ENCODE measurements at places on chromosomes 1 and 21.

DNA sequence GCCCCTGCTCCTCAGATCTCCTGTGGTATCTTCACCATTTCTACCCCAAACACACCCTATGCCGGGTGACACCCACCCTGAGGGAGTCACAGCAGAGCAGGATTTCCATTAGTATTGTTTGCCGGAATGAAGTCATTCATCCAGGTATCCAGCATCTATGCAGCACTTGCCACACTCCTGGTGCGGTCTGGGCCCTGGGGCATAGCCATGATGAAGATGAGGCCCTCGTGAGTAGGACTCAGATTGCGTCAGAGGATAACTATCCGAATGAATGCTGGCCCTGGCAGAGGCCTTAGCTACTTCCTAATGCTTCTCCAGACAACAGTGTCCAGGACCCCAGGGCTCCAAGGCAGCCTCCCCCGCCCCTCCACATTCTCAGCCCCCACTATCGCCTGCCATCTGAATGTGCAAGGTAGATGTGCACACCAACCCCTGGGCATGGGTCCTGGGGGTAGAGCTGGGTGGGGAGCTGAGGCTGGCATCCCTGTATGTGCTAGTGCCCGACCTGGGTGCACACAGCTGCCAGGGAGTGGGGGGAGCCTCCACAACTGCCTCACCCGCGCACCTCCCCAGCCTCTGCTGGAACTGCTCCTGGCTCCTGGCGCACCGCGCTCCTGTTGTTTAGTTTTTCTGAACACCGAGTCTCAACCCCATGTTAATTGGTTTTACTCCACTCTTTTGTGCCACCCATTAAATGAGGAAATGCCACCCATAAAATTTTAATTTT, 25.5 kb upstream of the ZC3H12A start:
- DNase-seq, result no peak

DNA sequence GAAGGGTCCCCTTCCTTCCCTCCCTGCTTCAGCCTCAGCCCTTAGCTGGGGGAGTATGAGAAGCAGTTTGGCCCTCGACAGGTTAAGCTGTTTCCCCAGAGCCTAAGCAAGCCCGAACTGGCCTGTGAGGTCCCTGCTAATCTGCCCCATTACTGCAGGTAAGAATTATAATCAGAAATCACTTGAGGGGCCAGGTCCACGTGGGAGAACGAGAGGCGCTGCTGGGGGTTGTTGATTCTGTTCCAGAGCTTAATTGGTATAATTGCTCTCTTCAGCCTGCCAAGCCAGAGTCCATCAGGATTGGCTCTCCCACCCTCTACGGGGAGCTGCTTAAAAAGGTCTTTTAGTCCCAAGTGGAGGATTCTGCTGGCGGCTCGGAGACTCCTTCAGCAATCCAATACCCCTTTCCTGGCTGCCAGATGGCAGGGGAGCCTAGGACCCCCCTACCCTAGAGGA, 70.8 kb downstream of the UBE2T start:
- no peak for DNase-seq

- no peak for DNase-seq
Observed at GRCh38 chr1:98538106-98538505, 123.4 kb upstream of the SNX7 start.

DNA sequence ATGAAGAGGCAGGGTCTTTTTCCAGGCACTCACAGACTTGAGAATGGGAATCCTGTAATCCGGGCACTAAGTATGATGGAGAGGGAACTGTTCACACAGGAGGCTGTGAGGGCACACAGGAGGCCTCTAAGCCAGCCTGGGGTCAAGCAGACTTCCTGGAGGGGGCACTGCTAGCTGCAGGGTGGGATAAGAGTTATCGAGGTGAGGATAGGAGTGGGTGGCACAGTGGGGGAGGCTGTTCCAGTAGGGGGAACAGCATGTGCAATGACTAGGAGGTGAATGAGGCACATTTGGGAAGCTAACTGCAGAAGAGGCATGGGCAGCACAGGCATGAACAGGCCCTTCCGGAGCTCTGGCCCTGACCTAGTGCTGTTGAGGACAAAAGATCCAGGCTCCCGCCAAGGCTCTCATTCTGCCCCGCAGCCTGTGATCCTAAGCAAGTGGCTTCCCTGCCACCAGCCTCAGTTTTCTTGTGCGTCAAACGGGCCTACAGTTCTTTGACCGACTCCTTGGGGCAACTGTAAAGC, 216.7 kb downstream of the TRABD2B start:
- DNase-seq, result no peak

- no peak for DNase-seq
Observed at GRCh38 chr1:87766737-87767136, 438.1 kb downstream of the LMO4 start.

GRCh38 chr21:38290809-38291208, 34.0 kb downstream of the KCNJ15 start:
- DNase-seq, result no peak

DNA sequence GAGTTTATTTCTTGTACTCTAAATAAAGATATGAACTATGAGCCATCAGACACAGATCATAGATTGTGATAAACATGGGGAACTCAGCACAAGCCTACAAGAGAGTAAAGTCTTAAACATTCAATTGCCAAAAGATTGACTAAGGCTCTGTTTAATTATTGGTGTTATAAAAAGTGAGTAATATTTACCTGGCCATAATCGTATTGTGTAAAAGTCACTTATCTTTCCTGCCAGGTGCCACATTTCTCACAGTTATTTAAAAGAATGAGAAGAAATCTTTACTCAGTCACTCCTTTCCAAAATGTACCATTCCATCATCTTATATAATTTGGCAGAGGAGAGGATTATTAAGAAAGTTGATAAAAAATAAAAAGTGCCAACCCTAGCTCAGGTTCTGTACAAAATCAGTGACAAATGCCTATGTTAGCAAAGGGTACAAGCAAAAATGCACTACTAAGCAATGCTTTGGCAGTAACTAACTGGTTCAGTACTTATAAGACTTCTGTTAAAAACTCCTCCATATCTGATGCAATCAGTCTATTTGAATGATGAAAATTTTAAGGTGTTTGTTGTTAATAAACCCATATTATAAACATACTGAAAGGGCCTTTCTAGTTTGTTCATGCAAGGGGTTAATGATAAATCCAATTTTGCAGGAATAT, 5.8 kb upstream of the NR5A2 start:
- DNase-seq, result no peak

DNA sequence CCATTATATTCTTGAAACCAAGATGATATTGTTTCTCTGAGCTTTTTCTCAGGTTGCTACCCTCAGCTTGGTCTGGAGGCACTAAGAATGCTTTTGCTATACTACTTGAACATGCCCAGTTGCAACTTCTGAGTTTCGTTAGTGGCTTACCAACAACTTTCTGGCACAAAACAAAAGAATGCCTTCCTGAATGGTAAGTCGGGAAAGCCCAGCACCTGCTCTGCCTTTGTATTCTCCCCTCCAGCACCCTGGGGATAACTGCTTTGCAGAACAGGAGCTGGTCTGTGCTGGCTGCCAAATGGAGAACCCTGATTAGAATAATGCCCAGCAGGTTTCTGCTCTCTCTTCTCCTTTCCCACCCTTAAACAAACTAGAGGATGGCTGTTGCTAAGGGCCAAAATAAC, 149.3 kb downstream of the TGFB2 start:
- DNase-seq, result no peak

DNA sequence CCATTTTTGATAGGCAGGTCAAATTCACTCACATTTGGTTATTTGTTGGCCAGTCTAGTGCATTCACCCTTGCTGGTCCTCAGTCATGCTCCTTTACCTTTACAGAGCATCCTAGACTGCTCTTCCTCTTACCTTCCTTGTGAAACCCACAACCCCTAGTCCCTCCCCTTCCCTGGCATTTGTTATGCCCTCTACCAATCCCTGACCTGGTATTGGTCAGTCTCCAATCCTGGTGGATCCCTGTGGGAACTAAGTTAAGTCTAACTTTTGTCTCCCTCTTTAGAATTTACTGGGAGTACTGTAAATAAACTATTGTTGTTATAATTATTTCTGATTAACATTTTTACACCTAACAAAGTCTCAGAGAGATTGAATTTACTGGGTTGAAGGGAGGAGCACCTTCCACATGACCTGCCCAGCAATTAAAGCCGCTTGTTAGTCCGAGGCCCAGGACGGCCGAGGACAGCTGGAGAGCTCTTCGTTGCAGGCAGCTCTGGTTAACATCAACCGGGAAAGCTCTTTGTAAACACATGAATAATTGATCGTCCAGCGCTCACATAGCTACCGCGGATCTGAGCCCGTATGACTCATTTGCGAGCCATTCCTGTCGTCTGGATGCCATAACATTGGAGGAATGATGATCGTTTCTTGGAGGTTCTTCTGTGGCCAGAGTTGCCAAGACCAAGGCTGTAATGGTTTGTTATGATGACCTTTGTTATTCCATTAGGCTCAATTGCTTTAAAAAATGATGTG, 31.9 kb downstream of the MTARC1 start:
- no peak for DNase-seq

DNA sequence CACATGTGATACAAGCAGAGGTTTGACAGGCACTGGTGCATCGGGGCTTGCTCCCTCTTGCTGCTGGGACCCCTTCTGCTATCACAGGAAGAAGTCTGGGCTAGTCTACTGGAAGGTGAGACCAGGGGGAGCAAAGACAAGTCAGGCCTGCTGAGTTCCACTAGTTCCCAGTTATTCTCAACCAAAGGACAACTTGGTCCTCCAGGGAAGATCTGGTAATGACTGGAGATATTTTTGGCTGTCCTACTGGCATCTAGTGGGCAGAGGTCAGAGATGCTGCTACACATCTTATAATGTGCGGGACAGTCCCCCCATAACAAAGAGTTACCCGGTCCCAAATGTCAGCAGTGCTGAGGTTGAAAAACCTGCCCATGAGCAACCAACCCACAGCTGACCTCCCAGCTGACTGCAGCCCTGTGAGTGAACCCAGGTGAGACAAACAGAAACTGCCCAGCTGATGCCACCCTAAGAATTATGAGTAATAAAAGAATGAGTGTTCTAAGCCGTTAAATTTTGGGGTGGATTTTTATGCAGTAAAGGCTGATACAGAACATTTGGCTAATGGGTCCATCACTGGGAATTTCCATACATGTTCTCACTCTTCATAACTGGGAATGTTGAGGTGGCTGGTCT, 71.6 kb downstream of the NENF start:
- DNase-seq, result no peak

DNA sequence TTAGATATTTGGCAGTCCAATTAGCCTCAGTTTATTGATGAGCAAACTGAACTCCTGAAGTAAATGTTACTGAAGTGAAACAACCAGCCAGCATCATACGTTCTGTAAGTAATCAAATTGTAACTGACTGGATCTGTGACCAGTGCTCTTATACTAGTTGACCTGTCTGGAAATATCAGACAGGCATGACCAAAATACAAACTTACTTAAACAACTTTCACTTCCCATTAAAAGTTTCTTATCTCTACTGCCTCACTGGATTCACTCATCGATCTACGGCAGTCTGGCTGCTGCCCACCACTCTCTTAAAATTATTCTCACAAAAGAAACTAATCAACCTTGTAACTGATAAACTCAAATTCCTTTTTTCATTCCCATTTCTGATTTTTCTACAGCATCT, 56.4 kb downstream of the WDR3 start:
- no peak for DNase-seq

DNA sequence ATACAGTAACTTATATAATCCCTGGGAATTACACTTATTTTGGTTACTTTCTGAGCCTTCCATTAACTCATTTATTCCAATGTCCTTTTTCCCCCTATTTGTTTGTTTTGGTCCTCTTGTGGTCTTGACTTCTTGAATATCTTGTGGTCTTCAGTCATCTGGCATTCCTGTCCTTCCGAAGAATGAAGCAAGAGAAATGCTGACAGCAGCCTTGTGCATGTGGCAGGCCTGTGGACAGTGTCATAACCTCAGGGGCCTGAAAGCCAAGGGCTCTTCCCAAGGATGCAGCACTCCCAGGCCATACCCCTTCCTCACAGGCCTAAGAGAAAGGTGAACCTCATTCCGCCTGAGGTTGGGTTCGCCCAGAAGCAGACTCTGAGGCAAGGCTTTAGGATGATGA, 470.2 kb downstream of the DISC1 start:
- DNase-seq, result no peak

- DNase-seq, result peak; percentile 46
Observed at GRCh38 chr21:46369520-46370235, 45.7 kb downstream of the PCNT start.

- DNase-seq, result no peak
Observed at GRCh38 chr1:107689159-107689558, 275.8 kb downstream of the VAV3 start.

DNA sequence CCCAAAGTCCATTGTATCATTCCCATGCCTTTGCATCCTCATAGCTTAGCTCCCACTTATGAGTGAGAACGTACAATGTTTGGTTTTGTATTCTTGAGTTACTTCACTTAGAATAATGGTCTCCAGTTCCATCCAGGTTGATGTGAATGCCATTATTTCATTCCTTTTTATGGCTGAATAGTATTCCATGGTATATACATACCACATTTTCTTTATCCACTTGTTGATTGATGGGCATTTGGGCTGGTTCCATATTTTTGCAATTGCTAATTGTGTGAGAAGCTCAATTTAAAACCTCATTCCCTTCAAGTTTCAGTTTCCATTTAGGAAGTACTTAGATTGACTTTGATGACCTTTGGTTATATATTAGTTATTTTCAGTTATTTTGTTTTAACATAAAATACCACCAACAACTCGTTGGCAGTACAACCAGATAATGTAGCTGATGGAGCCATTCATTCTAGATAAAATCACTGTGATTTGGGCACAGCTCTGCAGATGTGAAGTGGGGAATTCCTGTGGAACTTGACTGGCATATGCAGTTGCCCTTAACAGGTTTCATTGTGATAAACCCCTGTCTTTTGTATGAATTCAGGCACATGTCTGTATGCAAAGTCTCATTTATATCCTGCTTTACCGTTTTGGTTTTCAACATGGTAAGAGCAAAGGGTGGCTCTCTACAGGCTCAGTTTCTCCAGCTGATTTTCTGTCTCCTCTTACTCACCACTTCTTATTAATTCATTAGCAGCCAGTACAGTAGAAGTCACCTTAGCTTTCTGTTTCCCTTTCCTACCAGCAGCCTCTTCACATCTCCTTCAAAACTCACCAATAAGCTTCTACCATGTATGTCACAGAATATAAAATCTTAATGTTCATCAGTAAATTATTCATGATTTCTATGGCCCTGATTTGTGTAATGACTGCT, 170.9 kb downstream of the C1orf21 start:
- DNase-seq, result no peak

GRCh38 chr1:116880917-116881316, 28.8 kb upstream of the PTGFRN start:
- DNase-seq, result no peak

GRCh38 chr1:196415978-196416377, 192.3 kb downstream of the KCNT2 start:
- no peak for DNase-seq
